ENCODE measurements at places on chromosomes 2 and 18.

DNA sequence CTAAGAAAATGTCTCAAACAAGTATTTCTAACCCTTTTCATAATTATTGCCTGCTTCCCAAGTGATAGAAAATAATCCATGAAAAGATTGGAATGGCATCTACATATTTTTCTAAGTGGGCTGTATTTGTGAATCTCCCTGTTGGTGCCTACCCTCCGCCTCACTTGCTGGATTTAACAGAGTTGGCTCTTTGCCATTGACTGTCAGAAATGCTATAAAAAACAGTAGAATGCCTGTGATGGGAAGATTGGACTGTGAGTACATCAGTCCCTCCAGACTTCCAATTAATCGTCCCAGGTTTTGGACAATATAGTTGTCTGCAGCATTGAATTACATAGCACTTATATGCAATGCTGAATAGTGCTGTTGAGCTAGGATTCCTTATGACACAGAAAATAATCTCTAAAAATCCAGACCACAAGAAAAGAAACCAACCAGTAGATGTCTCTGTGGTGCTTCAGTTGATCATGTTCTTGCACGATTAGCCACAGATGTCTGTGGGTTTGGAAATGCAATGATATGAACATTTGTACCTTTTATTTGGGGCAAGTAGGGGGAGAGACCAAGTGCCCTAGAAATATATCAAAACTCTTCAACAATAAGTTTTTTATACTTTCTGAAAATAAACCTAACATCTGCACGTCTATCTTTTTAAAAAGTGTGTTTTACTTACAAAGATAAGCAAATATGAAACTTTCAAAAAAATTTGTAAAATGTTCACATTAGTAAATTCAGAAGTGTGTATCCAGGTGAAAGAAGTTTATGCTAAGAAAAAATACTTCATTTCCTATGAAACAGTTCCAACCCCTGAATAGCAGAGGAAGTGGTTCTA, 88.5 kb downstream of the DYNAP start:
- no peak for DNase-seq

DNA sequence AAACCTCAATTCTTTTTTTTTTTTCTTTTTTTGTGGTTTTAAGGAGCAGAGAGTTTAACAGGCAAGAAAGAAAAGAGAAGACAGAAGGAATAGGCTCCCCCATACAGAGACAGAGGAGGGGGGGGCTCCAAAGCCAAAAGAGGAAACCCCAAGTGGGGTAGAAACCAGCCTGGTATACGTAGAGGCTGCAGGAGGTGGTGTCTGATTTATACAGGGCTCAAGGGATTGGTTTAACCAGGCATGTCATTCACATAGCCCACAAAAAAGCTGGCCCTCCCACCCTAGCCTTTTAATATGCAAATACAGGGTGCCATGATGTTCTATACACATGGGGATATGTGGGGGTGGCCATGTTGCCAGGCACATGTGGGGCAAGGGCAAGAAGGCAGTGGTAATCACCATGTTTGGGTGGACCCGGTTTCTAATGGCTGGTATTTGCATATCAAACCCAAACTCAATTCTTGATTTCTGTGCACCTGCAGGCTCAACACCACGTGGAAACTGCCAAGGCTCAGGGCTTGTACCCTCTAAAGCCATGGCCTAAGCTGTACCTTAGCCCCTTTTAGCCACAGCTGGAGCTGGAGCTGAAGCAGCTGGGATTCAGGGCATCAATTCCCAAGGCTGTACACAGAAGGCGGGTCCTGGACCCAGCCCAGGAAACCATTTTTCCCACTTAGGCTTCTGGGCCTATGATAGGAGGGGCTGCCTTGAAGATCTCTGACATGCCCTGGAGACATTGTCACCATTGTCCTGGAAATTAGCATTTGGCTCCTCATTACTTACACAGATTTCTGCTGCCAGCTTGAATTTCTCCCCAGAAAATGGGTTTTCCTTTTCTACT, 170.3 kb downstream of the MAIP1 start:
- DNase-seq, result no peak

GRCh38 chr18:39305766-39306165, 1740.2 kb upstream of the CELF4 start:
- no peak for DNase-seq

- no peak for DNase-seq
Observed at GRCh38 chr2:199946836-199947235, 8.5 kb downstream of the TYW5 start.

DNA sequence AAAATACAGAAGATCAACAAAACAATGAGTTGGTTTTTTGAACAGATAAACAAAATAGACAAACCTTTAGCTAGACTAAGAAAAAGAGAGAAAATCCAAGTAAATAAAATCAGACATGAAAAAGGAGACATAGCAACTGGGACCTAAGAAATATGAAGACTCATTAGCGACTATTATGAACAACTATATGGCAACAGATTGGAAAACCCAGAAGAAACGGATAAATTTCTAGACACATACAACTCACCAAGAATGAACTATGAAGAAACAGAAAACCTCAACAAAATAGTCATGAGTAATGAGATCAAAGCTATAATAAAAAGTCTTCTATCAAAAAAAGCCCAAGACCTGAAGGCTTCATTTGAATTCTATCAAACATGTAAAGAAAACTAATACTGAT, 59.3 kb downstream of the EPB41L3 start:
- no peak for DNase-seq

DNA sequence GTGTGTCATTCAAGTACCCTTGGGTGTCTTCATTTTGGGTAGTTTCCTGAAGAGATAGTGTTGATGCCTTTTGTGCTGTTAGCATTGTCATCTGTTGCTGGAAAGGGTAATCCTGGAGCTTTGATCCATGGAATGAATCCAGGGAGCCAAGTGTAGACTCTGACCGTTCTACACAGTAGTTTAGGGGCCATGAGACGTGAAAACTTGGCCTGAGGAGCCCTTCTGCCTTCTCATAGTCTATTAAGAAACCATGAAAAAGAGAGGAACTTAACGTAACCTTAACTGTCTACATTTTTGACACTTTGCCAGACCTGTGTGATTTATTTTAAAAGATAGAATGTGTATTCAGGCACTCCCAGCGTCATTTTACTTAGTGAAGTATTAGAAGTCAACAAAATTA, 194.0 kb downstream of the BABAM2 start:
- DNase-seq, result no peak

DNA sequence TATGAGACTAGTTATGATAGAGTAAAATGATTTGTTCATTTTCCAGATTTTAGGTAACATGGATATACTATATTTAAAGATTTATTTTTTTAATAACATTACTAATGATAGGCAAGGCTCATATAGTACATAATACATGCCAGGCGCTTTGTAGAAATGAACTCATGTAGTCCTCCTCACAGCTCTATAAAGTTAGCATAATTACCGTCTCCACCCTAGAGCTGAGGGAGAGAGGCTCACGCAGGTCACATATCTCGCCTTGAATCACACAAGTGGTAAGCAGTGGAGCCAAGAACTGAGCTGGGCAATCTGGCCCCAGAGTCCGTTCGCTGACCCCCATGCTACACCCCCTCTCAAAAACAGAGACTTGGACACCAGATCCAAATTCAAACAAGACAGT, 222.5 kb downstream of the FAM210A start:
- DNase-seq, result no peak

DNA sequence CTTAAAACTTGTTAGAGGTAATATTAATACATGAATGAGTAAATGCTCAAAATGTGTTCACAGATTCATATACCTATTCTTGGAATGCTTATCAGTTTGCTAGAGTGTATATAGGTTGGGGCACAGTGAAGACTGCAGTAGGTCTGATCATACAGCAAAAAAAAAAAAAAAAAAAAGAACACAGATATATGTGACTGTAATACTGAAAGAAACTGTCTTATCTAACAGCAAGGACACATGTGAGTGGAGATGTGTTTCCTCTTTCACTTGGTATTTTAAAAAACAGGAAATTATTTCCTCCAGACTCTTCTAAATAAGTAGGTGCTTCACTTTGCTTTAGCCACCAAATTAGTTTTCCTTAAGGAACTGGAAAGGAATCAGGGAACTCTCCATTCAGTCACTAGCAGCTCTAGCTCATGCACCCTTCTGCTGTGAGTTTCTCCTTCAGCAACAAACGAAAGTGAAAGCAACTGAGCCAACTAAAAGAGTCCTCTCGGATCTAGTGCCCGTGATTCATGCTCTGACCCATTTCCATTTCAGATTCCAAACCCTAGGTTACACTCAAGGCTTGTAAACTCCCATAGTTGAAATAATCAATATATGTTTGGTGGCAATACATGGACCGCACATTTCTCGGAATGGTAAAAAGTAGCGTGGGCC, 98.5 kb downstream of the DSEL start:
- DNase-seq, result no peak

GRCh38 chr18:32438173-32438572, 32.5 kb downstream of the GAREM1 start:
- no peak for DNase-seq

GRCh38 chr18:61471541-61471940, 138.3 kb downstream of the CDH20 start:
- DNase-seq, result no peak

DNA sequence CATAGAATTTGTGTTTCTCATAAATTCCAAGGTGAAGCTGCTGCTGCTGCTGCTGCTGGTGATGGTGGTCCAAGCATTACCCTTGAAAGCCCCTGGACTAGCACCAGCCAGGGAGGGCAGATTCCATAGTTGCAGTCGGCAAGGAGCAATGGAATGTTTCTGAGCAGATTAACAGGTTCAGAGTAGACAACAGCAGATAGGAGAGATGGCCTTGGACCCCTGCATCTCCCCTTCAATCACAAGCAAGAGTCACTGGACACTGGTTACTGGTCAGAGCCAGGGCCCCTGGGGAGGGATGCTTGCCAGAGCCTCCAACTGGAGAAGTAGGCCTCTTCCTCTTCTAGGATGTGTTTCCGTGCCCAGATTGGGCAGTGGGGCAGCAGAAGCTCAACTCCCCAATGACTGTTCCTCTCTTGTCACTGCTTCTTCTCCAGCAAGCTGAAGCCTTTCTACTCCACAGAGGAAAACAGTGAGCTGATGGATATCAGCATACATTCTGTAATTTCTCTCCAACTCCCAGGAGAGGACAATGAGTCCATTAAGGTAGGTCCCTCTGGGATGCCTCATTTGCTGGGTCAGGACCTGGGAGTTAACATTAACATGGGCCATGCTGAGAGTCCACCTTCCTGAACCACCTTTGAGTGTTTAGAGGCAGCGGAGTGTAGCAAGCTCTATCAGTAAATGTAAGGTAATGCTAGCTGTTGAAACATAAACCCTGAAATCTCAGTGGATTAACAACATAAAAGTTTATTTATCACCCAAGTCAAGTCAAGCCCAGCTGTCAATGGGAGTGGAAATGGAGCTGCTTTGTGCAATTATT, 35.3 kb downstream of the MROH2A start:
- peak; percentile 43 for DNase-seq

DNA sequence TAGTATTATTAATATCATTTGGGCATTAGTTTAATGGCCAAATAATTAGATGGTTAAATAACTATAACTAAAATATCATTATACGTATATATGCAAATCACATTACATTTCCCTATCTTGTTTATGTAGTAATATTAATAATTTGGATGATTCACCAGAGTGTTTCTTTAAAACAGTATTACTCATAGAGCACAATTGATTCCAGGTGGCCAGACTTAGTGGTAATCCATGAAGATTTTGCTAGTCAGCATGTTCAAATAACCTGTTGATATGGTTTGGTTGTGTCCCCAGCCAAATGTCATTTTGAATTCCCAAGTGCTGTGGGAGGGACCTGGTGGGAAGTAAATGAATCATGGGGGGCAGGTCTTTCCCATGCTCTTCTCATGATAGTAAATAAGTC, 782.3 kb downstream of the LRP1B start:
- no peak for DNase-seq

DNA sequence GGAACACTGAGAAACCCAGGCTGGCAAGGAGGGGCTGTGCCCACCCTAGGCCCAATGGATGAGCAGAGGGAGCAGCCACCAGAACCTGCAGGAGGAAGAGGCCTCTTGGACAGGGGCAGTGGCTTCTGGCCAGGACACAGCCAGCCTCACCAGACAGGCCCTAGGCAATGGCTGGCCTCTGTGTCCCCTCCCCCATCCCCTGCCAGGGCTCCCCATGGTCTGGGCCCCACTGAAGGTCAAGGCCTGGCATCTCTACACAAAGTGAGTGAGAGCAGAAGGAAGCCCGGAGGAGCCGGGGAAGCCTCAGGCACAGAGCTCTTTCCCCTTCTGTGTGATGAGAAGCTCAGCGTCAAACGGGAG, 6.3 kb downstream of the PRLH start:
- no peak for DNase-seq

GRCh38 chr18:3129053-3129864, 90.5 kb downstream of the MYOM1 start:
- DNase-seq, result peak; percentile 79

- DNase-seq, result no peak
Observed at GRCh38 chr2:238796223-238796885, 51.5 kb upstream of the TWIST2 start.

DNA sequence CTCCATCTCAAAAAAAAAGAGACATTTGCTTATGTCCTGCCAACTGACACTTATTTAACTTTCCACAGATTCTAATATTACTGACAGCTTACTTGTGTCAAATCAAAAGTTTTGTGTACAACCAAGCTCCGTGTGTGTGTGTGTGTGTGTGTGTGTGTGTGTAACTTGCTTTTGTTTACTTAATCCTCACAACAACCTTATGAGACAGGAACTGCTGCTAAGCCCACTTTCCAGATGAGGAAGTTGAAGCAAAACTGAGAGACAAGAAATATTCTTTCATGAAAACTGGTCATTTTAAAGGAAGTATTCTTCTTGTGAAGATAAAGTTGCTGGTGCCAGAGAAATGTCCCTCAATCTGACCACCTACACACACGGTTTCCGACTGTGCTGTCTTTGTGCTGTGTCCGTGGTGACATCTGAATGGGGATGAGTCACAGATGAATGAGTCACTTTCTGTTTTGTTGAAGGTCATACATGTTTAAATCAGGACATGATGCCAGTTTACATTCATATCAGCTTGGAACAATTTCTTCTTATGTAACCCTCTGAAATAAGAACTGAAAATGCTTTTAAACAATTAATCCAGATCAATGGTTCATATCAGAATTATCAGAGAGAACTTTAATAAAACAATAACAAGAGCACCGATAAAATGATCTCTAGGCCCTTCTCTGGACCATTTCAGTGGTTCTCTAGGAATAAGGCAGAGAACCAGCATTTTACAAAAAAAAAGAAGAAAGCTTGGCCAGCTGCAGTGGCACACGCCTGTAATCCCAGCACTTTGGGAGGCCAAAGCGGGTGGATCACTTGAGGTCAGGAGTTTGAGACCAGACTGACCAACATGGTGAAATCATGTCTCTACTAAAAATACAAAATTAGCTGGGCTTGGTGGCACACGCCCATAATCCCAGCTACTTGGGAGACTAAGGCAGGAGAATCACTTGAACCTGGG, 95.5 kb downstream of the THNSL2 start:
- no peak for DNase-seq

- DNase-seq, result no peak
Observed at GRCh38 chr2:102041351-102041750, 49.6 kb downstream of the IL1R2 start.

GRCh38 chr2:68767031-68767961, 32.7 kb downstream of the ARHGAP25 start:
- DNase-seq, result no peak
